Urothelium cell line (cell line): ENCODE measurements at places on chromosomes 11 and 22.

DNA sequence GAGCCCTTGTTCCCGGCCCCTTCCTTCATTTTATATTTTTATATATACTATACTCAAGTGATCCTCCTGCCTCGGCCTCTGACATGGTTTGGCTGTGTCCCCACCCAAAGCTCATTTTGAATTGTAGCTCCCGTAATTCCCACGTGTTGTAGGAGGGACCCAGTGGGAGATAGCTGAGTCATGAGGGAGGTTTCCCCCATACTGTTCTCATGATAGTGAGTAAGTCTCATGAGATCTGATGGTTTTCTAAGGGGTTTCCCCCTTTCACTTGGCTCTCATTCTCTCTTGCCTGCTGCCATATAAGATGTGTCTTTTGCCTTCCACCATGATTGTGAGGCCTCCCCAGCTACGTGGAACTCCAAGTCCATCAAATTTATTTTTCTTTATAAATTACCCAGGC, 7.2 kb upstream of the ZNF280A start:
- DNase-seq: no peak

DNA sequence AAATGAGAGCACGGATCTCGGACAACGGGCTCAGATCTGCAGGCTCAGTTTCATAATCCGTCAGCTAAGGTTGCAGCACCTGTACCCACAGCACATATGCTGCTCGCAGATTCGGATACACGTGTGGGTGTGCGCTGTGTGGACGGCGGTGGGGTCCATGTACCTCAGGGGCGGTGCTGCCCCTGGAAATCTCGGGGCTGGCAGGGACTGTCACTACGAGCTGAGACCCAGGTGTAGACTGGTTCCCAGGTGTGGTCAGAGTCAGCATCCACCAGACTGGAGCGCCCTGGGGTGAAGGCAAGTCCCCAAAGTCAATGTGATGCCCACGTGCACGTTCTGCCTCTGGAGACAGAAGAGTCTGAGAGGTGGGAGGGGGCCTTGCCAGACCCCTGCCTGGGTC, 989.3 kb downstream of the BRD1 start:
- no peak for DNase-seq

DNA sequence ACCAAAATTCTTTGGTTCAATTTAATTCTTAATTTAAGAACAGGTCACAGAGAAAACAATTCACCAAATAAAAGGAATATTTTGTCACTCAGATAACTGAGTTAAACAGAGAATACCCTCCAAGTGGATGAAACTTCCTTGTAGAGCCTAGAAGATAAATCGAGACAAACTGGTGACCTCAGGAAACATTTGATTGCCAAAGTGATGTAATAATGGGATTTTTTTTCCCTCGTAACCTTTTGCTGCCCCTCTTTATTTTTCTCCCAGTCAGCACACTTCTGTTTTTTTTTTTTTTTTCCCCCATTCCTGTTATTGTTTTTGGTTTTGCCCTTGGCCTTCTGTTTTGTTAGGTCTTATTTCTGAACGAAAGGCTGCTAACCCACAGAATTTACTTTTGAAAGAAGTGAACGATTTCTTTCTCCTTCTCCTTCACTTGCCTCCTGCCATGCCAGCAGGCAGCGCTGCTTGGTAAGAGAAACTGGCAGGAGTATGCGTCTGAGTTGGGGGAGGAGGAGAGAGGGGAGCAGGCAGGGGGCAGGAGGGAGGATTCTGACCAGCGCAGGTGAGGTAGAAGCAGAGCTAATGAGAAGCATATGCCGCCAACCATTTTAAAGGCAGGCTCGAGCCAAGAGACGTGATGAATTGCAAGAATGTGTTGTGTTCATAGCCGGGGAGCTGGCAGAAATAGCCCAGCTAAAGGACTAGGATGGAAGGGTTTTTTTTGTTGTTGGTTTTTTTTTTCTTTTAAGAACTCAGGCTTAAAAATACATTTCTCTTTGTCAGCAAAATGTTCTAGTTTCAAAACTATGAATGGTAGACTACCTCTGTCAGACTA, 121.9 kb upstream of the MTMR2 start:
- no peak for DNase-seq

- DNase-seq: no peak
Measured at GRCh38 chr11:36121054-36121453, 168.2 kb downstream of the COMMD9 start.

GRCh38 chr11:119828819-119829218, 99.8 kb upstream of the NECTIN1 start:
- DNase-seq: no peak

DNA sequence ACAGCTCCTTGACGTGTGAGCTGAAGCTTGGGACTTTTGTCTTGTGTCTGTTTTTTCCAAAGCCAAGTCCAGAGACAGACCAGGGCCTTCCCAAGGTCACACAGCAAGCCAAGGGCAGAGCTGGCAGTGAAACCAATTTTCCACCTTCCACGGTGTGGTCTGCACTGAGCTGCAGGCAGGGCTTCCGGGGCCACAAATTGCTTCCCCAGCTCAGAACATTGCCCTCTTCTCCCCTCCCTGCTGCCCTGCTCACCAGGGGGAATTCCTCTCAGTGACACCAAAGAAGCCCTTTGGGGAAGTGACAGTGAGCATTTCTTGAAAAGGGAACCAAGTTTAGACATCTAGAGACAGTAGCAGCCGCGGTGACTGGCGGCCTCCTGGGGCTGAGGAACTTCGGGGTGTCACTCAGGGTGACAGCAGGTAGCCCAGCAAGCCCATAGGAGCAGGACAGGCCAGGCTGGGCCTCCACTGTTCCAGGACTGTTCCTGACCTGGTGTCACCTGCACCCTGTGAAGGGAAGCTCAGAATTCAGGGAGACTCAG, 9.2 kb downstream of the FXYD2 start:
- DNase-seq: no peak

DNA sequence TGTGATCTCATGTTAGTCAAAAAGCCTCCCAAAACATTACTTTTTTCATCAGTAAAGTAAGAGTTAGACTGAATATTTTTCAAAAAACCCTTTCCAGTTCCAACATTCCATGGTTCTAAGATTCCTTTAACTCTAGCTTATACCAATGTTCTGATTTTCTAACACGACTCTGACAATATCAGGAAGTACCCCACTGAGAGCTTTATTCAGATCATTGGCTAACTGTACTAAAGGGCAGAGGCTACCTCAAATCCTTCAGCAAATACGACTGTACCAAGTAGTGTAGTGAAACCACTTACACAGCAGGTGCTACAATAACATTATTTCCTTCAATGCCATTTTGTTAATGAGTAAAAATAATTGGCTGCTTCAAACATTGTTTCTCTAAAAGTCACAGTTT, 213.4 kb upstream of the PITPNB start:
- DNase-seq: no peak

- DNase-seq: no peak
Measured at GRCh38 chr11:72336163-72336562, 92.2 kb upstream of the PHOX2A start.

GRCh38 chr22:32570501-32570900, 95.9 kb downstream of the FBXO7 start:
- no peak for DNase-seq

DNA sequence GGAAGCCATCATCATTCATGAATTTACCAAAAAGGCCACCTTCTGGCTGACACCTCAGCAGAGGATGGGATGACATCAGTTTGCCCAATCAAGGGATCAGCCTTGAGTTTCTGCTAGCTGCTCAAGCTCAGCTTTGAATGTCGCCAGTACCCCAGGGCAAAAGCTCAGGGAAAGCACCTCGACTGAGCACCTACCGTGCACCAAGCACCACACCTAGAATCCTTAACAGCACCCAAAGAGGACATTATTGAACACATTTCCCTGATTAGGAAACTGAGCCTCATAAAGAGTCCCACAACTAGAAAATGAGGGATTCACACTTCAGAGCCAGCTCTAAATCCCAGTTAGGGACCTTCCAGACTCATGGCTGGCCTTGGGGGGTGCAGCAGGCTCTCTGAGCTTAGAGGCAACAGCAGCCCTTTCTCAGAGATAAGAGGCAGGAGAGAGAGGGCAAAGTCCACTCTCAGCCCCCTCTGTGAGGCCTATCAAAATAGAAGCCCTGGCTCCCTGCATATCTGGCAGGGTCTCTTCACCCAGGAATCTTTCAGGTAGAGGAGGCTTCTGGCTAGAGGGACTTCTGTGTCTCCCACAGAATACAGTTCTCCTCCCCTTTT, 13.4 kb upstream of the DAGLA start:
- no peak for DNase-seq

DNA sequence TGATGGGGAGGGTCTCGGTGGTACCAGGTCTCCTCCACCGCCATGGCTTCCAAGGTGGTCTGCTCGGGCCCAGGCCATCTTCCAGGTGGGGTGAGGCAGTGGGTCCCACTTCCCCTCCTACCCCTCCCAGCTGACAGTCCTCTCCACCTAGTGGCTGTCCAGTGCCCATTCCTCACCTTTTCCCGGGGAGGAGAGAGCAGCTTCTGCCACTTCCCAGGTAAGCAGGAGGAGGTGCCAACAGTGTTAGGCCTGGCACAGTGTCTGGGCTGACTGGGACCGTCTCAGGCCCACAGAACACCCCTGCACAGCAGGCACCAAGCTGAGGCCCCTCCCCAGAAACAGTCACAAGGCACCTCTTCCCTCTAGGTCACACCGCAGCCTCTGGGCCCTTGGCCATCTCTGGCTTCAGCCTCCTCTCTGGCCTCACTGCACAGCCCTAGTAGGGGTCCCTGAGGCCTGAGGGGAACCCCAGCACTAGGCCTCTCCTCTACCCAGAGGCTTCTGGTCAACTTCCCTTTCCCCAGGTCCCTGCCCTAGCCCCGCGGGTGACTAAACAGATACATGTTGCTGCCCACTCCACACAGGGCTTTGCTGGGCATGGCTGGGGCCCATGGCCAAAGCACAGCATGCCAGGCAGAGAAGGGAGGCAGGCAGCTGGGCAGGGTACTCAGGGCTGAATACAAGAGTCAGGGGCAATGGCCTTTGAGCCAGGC, 2.3 kb upstream of the ANKRD13D start:
- no peak for DNase-seq

GRCh38 chr22:17998913-17999312, 25.4 kb downstream of the MICAL3 start:
- DNase-seq: no peak

GRCh38 chr11:68997124-68997994, 15.7 kb downstream of the MRGPRF start:
- DNase-seq: no peak

DNA sequence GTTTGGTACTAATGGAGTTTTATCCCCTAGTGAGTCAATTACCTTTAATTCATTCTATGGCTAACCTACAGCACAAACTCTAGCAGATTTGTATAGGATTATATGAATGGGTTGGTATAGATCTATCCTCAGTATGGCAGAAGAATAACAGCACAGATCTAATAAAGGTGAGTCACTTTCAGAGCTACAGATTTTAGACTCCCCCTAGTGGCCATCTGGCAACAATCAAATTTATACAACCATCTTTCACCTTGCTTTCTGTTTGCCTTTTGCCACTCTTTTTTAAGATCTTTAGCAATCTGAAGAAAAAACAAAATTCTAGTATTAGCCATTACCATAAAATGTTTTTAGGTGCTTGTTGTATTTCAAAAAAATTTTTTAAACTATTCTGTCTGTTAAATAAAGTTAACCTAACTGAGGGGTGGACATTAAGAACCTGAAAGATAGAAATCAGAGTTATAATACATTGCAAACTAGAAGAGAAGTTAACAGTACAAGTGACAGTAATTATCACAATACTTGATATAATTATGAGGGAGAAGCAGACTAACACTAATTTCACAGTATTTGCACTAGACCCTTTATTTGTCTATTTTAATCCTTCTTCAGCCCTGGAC, 25.8 kb downstream of the DDIAS start:
- peak; percentile 64 for DNase-seq

DNA sequence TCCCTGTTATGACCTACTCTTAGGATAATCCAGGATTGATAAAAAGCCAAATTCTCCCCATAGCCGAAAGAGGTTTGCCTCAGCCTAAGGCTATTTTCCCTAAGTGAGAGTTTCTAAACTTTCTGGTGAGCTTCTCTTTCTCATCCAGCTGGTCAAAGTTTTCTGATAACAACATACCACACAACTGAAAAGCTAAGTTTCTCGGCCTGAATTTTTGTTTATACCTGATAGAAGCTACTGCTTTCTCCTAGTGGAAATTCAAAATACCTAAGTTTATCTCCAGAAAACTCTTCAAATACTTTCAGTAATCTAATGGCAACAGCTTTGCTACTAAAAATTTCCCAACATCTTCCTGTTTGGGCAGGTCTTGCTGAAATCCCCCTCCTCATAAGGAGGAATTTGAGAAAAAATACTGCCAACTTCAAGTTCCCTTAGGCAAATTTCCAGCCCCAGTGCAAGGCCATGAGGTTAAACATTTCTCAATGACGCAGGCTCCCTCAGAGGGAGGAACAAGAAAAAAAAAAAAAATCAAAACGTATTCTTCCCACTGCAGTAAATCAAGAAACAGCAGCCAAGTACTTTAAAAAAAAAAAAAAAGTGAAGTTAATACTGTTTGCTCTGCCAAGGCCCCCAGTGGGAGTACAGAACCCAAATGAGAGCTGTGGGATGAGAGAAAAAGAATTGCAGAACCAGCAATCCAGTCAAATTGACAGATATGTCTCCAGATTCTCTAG, 127.0 kb downstream of the MRTFA start:
- DNase-seq: peak; percentile 32

DNA sequence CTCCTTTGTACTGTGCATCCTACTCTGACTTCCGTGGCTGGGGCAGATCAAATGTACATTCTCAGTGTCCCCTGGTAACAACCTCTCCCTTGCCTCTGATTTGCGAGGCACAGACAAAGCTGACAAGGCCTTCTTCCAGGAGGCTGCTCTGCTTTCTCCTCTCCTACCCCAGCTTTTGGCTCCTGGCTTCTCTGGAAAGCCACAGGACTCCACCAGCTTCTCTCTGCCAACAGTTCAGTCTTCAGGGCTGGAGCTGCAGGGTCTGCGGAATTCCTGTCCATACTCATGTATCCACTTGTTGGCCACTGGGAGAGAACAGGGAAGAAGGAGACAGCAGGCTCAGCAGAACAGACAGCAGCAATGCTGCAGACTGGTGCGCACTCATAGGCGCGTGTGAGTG, 44.4 kb downstream of the P4HA3 start:
- no peak for DNase-seq

DNA sequence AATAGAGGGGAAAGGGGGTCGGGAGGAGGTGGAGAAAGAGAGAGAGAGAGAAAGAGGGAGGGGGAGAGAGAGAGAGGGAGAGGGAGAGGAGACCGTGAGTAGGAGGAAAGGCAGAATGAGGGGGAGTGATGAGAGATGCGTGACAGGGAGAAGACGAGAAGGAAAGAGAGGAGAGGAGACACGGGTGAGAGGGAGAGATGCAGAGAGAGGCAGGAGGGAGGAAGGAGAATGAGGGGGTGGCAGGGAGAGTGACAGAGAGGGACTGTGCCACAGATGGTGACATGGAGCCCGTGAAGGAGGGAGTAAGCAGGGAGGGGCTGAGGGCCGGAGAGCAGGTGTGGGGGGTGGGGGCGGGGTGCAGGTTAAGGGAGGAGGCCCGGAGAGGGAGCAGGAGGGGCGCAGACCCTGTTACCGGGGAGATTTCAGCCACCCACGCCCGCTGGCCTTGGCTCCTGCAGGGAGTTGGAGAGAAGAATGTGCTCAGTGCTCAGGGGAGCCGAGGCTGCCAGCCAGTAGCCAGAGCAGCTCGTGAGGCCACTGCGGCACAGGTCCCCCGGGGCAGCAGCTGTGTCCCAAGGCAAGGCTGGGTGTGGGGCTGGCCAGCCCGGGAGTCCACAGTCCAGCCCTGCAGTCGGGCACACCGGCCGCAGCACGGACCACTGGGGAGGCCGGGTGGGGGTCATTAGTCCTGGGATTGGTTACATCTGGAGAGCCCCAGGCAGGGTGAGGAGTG, at the start of gene SSTR3:
TSS of gene SSTR3 (minus strand) at position 304 of the 733 bp plus-strand sequence. CDS start 4,674 bp downstream, outside the sequence.
- no peak for DNase-seq

- no peak for DNase-seq
Measured at GRCh38 chr11:77446911-77447629, 26.8 kb downstream of the PAK1 start.

- no peak for DNase-seq
Measured at GRCh38 chr11:11115475-11115874, 237.6 kb downstream of the CSNK2A3 start.
